GM04504 (cell line): ENCODE measurements at places on chromosomes 12 and 14.

DNA sequence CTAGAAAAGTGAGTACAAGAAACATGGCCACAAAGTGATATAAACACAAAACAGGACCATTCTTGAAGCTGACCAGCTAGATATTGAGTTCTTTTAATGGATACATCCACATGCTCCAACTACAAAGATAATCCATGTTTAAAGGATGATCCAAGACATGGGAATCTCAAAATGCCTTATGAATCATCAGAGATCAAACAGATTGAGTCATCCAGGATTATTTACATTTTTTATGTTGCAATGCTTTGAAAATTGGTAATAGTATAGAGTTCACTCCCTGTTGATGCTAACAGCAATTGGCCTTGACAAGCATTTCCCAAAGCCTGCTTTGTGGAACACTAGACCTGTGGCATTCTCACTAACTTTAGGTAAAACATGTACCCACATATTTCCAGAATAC lies 293.0 kb upstream of the TBX3 start:
- DNase-seq = no peak

GRCh38 chr14:32044454-32044853 lies 32.6 kb upstream of the ARHGAP5 start:
- no peak for DNase-seq

- DNase-seq = no peak
Measured at GRCh38 chr12:50032854-50033581, 7.7 kb upstream of the RACGAP1 start.

GRCh38 chr12:8823565-8824300 lies 1.3 kb downstream of the A2ML1 start:
- DNase-seq = no peak

GRCh38 chr12:121087467-121088194 lies 45.0 kb upstream of the P2RX7 start:
- no peak for DNase-seq

DNA sequence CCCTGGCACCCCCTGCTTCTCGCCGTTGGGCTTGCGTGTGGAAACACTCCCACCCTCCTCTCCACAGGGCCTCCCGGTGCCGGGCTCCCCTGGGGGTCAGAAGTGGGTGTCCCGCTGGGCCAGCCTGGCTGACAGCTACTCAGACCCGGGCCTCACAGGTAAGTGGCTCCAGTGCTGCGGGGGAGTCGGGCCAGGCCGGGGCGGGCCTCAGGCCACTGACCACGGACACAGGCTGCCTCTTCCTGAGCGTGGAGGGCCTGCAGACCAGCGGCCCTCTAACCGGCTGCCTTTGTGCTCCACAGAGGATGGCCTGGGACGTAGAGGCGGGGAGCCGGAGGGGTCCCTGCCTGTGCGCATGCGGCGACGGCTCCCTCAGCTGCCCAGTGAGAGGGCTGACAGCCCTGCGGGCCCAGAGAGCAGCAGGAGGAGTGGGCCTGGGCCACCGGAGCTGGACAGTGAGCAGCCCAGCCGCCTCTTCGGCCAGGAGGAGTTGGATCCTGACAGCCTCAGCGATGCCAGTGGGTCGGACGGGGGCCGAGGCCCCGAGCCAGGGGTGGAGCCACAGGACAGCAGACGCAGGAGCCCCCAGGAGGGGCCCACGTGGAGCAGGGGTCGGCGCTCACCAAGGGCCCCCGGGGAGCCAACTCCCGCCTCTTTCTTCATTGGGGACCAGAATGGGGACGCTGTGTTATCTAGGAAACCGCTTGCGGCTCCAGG lies 21.1 kb downstream of the CEP170B start:
- DNase-seq = no peak

DNA sequence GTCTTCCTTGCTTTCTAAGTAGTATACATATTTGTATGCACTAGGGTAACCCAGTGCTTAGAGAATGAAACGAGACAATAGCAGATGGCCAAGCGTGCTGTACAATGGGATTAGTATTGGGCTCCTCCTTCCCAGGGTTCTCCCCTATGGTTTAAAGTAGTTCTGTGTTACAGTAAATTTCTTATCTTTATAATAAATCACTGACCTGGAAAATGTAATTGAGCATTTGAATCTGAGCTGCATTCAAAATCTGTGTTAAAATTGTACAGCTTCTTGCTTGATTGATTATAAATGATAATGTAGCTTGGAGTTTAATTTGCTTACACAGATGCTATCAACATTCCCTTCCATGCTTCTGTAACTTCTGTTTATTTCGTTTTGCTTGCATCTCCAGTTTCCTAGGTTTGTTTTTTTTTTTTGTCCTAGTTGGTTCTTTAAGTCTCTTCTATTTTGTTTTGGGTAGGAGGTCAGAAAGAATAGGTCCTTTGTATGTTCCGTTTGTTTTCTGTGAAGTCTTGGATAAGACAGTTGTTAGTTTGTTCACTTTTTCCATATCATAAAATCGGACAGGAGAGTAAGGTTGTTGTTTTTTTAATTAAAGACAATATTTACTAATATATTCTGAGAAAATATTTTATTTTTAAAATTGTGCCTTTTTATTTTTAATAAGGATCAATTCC lies 171.2 kb downstream of the ERC1 start:
- DNase-seq = no peak

DNA sequence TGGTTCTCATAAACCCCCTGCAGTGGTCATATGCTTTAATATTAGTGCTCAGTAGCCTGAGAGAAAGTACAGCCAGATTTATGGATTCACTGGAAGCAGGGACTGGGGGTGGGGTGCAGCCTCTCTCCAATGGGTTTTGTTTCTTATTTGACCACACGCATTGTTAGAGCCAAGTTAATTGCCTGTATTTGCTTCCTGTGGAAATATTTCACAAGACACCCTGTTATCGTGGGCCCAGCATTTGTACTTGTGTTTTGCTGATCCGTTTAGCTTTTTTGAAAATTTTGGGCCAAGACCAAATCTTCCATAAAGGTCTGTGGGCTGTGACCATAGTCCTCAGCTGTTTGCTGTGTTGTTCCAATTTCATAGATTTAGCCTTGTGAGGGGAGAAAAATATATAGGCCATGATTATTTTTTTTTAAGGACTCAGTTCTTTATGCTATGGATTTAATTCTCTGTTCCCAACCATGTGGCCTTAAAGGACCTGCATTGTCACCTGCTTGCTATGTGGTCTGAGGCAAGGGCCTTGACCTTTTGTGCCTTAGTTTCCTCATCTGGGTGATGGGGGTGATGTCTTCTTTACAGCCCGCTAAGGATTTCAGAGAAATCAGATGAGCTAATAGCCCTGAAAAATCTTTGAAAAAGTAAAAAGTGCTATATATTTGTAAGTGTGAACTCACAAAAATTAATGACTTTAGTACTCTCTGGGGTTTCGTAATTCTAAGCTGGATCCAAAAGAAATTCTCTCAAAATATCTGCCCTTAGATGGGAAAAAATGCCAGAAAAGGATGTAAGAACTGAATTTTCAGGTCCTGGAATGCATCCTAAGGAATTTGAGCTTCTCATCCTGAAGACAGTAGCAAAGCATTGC lies 370.2 kb downstream of the DPF3 start:
- no peak for DNase-seq

DNA sequence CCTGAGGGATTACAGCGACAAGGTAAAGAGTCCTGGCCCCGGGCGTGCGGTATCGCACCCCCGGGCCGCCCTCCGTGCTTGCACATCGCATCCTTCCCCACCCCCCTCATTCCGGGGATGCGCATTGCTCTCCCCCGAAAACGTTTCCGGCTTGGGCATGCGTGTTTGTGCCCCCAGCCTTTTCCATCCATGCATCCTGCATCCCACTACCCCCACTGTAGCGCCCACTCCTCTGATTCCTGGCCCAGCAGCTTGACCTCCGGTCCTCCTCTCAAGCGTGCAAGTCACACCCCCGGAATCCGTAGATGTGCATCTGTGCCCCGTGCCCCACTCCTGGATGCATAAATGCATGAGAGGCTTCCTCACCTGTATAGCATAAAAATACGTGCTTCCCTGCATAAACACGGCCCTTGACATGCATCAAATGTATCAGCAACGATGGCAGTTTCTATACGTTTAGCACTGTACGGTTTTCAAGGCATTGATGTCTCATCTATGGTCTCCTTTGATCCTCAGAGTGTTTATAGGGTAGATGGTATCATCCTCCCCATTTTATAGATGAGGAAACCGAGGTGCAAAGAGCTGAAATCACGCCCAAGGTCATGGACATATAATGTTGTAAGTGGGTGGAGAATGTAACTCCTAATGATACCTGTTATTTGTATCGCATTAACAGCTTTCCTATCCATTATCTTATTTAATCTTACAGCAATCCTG lies 484 bp downstream of the RIC8B start:
- DNase-seq = no peak

GRCh38 chr12:117064596-117064995 lies 34.6 kb downstream of the TESC start:
- no peak for DNase-seq

DNA sequence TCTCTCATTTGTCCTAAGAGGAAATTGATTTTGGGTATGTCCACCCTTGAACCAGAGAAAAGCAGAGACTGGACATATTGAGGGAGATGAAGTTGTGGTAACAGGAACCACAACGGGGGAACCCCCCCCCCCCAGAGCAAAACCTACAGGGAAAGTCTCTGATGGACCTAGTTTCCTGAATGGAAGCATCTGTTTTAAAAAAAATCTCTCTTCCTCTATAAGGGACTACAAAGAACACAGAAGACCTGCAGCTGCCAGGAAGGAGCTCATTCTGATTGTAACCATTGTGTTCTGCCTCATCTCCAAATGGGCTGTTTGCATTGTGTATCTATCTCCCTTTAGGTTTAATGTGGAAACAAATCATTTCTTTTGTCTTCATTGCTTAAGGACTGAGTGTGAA lies 13.4 kb downstream of the C1S start:
- DNase-seq = no peak

GRCh38 chr14:92516966-92517506 lies 3.5 kb downstream of the RIN3 start:
- DNase-seq = no peak
